Smooth muscle cell of the pulmonary artery (primary cell): ENCODE measurements at places on chromosomes 1 and 21. TPM values are rescaled to one million over a fixed set of nuclear protein-coding genes. Genes with fewer than 3 reads are reported as not detected.

The LGR6 gene
- total RNA-seq: not detected in 2 replicates

The DNAJC28 gene
- 0.96 and 1.6 TPM in 2 replicates for total RNA-seq

The MATN1 gene
- total RNA-seq: 0.20 TPM in 1 of 2 replicates, not detected in the other

The TENT5C gene
- 1.5 and 4.5 TPM in 2 replicates for total RNA-seq

The CRYAA gene
- not detected in 2 replicates for total RNA-seq

The HFM1 gene
- total RNA-seq: 0.03 and 0.20 TPM in 2 replicates

The KRTAP11-1 gene
- total RNA-seq: not detected in 2 replicates

The ASCL5 gene
- not detected in 2 replicates for total RNA-seq

The TMEM200B gene
- 4.3 and 12.2 TPM in 2 replicates for total RNA-seq
